Esophagus squamous epithelium (tissue), 5 donors: ENCODE measurements at places on chromosomes 6 and 20.

DNA sequence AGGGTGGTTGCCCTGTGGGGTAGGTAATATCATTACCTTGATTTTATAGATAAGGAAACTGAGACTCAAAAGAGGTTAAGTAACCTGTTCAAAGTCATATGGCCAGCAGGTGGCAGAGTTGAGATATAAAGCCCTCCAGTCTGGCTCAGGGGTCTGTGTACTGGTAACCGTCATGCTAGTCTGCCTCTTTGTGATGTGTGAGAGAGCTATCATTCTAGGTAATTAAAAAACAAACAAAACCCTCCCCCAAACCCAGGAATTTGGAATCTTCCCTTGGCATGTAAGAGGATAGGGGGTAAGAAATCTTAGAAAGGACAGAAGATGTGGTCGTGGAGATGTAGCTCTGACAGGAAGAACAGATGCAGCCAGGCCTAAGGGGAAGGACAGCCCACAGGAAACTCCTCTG is 206.0 kb downstream of the CDC5L start:
- DNase-seq, result no peak

DNA sequence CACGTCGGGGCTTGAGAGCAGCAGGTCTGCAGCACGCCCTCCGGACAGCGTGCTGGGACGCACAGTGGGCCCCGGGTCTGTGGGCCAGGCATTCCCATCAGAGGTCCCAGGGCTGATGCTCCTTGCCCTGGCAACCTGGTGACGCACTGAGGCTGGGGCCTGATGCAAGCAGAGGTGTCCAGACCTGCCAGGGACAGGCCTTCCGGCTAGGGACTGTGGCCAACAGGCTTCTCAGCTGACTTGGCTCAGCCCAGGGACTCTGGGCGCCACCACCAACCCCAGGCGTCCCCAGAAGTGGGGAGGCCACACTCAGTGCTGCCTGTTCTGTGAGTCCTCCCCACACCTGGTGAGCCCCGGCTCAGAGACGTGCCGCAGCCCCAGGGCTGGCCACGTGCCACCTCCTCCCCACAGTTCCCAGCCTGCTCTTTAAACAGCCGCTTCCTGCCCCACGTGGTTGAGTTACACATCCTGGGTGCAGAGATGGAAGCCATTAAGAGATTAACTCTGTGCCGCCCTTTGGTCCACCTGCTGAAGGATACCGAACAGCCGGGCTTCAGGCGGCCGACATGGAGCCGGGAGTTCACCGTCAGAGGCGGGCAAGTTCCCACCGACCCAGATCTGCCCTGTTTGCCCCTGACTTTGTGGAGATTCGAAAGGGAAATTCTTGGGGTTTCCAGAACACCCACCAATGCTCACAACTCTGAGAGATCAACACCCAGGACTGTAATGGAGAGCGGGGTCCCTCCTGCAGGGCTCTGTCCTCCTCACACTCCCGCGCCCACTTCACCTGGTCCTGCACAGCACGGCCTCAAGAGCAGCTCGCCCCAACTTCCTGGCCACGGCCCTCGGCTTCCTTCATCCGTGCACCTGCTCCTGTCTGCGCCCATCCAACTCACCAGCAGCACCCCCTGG is 37.6 kb upstream of the ZBP1 start:
- no peak for DNase-seq

- DNase-seq, result no peak
Observed at GRCh38 chr20:30168800-30169138, 1088.7 kb upstream of the DEFB115 start.

DNA sequence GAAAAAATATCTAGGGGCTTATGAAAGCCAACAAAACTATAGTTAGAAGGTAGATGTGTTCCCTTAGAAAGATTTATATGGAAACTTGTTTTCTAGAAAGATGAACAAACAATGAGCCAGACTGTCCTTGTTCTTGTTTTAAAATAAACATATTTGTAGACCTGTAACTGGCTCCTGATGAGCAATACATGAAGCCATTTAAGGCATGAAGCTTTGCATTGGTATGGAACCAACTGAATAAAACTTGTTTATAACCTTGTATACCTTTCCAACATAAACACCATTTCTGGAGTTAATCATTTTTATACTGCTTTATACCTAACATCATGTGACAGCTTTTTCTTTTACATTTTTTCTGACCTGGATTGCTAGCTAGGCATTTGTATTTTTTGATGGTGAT is 247.8 kb downstream of the PRL start:
- DNase-seq, result no peak
